Transverse colon (tissue), 4 donors: ENCODE measurements at places on chromosomes 11 and 22. TPM values are rescaled to one million over a fixed set of nuclear protein-coding genes. Genes with fewer than 3 reads are reported as not detected.

Gene RASD2
- 16.1 TPM for total RNA-seq

Gene FZD4
- total RNA-seq, result 9.1 TPM

Gene MMP13
- total RNA-seq, result not detected

Gene APOL5
- total RNA-seq, result not detected

Gene GLB1L2
- 39.5 TPM for total RNA-seq

Gene MUC5AC
- not detected for total RNA-seq

Gene MS4A6E
- total RNA-seq, result not detected

Gene GPHA2
- 6.0 TPM for total RNA-seq

Gene SLC35F2
- total RNA-seq, result 2.2 TPM

Gene CHRNA10
- total RNA-seq, result 1.3 TPM

Gene DTX4
- total RNA-seq, result 78.2 TPM

Gene NRXN2
- 2.9 TPM for total RNA-seq

Gene PRDM11
- 7.0 TPM for total RNA-seq

Gene MPPED2
- total RNA-seq, result 1.6 TPM

Gene PRRG4
- 22.4 TPM for total RNA-seq

Gene SCGB1D2
- total RNA-seq, result not detected

Gene HINFP
- 49.0 TPM for total RNA-seq

Gene SCGB2A2
- total RNA-seq, result not detected

Gene MRE11
- total RNA-seq, result 5.6 TPM

Gene ZC3H12C
- 21.2 TPM for total RNA-seq

Gene MB
- 37.0 TPM for total RNA-seq

Gene OLFML1
- total RNA-seq, result 4.8 TPM

Gene SLC17A6
- not detected for total RNA-seq

Gene HEPN1
- not detected for total RNA-seq

Gene PRR5L
- 246 TPM for total RNA-seq

Gene DEPDC7
- total RNA-seq, result 18.7 TPM

Gene OR5A1
- total RNA-seq, result not detected

Gene ME3
- total RNA-seq, result 99.7 TPM

Gene TMEM151A
- 0.55 TPM for total RNA-seq

Gene HEPHL1
- not detected for total RNA-seq

Gene OR51B4
- total RNA-seq, result not detected

Gene TMEM191B
- total RNA-seq, result 49.2 TPM

Gene BEST1
- 3.7 TPM for total RNA-seq

Gene CDC45
- total RNA-seq, result not detected

Gene SCT
- total RNA-seq, result not detected

Gene MUC6
- not detected for total RNA-seq

Gene C22orf42
- total RNA-seq, result not detected

Gene FGF19
- total RNA-seq, result not detected
